ENCODE measurements at places on chromosomes 4 and X.
A peak's percentile ranks its signal among the peaks of the same experiment; 100 is the strongest.

- DNase-seq = no peak
These were observed 57.3 kb upstream of the BCOR start for GRCh38 chrX:40154853-40155588.

- DNase-seq = no peak
These were observed 5.8 kb upstream of the CLNK start for GRCh38 chr4:10690185-10690907.

- no peak for DNase-seq
These were observed 8.0 kb downstream of the MAN2B2 start for GRCh38 chr4:6582889-6583490.

DNA sequence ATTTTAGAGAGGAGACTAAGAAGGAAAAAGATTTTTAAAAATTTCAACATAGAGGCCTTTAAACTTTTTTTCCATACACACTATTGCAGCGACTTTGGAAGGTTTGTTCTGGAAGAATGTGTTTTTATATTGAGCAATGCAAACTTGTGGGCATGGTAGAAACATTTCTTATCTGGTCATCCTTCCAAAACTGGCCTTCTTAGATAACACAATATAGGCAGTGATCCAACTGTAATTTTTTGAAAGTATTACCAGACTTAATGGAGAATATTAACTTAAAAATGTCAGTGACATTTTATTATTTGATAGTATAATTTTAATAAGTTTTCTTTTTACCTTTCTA, 25.6 kb downstream of the FHDC1 start:
- DNase-seq = no peak

GRCh38 chr4:76233529-76233928, 18.0 kb upstream of the FAM47E start:
- no peak for DNase-seq

DNA sequence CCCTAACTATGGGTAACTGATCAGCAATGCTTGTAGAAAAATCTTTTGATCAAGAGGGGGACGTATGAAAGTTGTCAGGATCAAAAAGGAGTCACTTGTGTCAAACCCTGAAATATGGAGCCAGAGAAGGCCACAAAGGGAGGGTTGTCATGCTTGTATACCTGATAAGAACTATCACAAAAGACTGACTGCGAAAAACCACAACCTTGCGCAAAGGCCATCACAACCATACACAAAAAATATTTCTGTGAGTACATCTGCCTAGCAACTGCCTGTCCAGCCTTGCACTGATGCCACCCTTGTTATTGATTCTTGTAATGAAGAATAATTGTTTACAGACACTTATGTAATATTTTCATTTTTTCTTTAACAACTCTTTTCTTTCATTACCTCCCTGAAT, 22.8 kb upstream of the EIF4E start:
- DNase-seq = no peak

DNA sequence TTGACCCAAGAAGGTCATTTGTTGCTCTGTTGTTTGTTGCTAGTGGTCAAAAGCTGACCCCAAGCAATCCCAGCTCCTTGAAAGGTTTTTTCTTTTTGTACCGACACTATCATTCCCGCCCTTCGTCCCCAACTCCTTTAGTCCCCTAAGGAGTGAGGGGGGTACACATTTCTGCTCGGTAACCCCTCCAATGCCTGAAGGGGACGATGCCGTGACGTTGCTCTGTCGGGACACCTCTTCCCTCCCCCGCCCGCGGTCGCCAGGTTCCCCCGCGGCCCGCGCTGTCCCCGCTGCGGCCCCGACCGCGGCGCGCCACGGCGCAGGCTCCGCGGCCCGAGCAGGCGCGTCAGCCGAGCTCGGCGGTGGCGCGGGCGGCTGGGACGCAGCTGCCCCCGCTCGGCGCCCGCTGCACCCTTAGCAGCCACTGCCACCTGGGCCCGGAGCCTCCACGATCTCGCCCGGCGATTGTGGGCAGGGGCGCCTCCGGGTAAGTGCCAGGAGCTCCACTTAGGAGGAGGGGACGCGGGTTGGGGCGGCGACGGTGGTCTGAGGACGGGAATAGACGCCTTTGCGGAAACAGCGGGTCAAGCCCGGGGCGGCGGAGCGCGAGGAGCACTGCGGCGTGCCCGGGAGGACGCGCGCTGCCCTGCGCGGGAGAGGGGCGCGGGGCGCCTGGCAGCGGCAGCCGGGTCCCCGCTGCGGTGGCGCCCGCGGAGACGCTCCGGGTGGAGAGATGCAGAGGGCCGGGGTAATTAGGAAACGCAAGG, at the start of gene GLRB:
GLRB (plus strand) TSS at position 340 of the 767 bp plus-strand sequence. CDS start 1,875 bp downstream, outside the sequence.
- no peak for DNase-seq

- peak; percentile 59 for DNase-seq
These were observed 36.8 kb upstream of the RAB40AL start for GRCh38 chrX:102899940-102900916.

- DNase-seq = no peak
These were observed 8.2 kb downstream of the NAA11 start for GRCh38 chr4:79317711-79318110.

DNA sequence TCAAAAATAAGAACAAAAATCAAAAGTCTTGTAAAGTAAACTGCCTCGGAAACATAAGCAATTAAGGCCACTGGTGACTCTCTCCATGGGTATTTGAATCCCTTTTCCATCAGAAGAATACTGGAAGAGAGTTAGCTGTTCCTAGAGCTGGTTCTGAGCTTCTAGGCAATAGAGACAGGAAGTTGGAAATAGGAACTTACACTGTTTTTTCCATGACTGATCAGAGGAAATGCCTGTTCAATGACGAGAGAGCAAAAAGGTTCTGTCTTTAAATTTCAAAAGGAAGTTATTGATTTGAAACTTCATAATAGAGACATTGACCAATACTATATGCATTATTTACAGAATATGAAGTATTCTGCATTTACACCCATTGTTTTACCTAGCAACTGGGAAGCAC, 503.5 kb upstream of the ARX start:
- no peak for DNase-seq

- DNase-seq = no peak
These were observed 313.0 kb upstream of the SLC7A11 start for GRCh38 chr4:138555108-138555507.

DNA sequence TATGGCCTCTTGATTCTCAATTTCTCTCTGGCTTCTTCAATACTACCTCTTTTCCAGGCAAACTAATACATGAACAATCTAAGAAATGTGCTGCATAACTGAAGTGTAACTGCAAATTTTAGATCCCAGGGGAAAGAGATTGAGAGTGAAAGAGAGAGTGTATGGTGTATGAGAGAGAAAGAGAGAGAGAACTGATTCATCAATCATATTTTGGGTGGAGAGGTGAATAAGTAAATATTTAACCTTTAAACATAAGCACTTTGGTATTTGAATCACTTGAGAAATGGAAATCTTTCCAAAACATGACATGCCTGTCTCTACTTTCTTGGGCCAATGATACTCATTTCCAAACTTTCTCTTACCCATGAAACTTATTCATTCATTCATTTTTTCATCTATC, 147.2 kb upstream of the DIPK2B start:
- no peak for DNase-seq

- DNase-seq = no peak
These were observed 8.6 kb downstream of the SLC9B2 start for GRCh38 chr4:103067841-103068547.

GRCh38 chrX:95059909-95060308, 1385.9 kb downstream of the FAM133A start:
- DNase-seq = no peak

GRCh38 chr4:168797194-168797593, 212.9 kb downstream of the CBR4 start:
- DNase-seq = no peak

DNA sequence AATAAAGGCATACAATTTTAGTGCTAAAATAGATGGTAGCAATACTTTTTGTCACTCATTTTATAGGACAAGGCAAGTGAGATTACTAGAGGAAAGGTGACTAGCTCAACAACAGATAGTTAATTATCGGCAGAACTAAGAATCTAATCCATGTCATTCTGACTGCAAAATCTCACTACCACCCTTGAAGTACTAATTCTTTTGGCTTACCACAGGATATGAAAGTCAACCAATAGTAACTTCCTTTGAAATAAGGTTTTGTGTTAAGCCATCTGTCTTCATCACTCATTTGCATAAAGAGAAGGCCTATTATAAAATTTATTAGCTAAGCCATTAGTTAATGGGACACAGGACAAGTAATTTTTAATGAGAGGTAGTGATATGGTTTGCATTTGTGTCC, 25.3 kb upstream of the ZMAT1 start:
- DNase-seq = no peak
